ENCODE measurements at places on chromosomes 5 and 9.

DNA sequence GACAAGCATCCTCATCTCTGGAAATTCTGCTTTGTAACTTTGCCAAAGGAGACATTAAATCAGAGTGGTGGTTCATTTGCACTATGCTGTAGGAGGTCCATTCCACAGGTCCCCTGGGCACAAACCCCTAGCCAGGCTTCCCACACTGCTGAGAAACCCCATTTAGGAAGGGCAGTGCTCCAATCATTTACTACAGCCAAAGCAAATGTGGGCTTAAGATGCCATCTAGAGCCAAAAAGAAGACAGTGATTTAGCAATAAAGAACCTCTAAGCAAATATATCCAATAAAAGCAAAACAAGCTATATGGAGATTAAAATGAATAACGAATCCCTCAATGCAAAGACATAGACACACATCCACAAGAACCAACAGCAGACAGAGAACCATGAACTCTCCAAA is 129.0 kb upstream of the ALDH1B1 start:
- DNase-seq = peak; percentile 8

GRCh38 chr5:89457411-89458331 is 574.7 kb upstream of the MEF2C start:
- peak; percentile 22 for DNase-seq

DNA sequence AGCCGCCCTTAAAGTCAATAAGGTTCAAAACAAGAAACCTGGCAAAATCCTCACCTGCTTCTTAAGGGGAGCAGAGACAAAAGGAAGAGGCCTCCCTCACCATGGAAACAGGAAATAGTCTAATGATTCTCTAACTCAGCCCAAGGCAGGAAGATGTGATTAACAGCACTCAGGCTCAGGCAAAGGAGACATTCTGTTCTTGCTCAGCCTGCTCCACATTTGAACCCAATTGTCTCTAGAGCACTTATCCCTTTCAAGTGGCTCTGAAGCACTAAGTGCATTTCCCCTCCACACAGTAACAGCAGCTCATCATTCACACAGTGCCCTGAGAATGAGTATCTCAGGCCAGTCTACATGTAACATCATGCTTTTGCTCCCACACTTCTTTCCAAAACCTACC is 72.3 kb downstream of the NIPSNAP3B start:
- DNase-seq = peak; percentile 67

GRCh38 chr5:64646169-64646568 is 44.1 kb upstream of the SHISAL2B start:
- DNase-seq = no peak

GRCh38 chr5:81794226-81794625 is 43.3 kb upstream of the SSBP2 start:
- no peak for DNase-seq

DNA sequence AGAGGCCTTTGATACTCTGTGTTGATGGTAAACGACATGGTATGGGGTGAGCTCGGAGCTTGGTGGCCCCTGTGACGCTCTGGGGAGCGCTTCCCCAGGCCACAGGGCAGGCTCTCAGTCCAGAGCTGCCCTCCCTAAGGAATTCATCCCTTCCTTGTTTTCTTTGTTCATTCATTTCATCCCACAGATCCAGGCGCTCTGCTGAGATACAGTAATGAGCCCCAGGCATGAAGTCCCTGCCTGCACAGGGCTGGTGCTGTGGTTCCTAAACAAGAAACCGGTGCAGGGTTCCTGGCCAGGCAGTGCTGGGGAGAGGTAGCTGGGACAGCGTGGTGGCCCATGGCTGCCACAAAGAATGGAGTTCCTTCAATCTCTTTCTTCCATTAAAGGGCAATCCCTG is 14.4 kb downstream of the NEK6 start:
- no peak for DNase-seq

- DNase-seq = no peak
Observed at GRCh38 chr9:127360250-127360649, 36.7 kb upstream of the SLC2A8 start.

- DNase-seq = no peak
Observed at GRCh38 chr5:151483176-151483575, 35.8 kb downstream of the SLC36A1 start.

DNA sequence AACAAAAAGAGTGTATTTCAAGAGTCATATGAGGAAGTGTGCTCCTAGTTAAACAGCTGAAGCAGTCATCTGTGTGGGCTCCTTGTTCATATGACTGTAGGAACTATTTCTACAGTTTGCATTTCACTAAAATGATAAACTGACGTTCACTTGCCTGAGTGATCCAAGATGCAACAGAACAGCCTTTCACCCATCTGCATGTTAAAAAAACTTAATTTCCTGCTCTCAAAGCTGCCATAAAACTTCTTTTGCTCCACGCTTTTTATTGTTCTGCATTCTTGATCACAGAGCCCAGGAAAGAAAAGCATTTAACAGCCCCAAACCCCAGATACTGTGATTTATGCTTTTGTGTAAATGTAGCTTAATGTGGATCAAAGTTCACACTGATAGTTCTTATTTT is 43.9 kb downstream of the ZNF608 start:
- DNase-seq = no peak

GRCh38 chr5:171713152-171713551 is 72.5 kb upstream of the SMIM23 start:
- no peak for DNase-seq

DNA sequence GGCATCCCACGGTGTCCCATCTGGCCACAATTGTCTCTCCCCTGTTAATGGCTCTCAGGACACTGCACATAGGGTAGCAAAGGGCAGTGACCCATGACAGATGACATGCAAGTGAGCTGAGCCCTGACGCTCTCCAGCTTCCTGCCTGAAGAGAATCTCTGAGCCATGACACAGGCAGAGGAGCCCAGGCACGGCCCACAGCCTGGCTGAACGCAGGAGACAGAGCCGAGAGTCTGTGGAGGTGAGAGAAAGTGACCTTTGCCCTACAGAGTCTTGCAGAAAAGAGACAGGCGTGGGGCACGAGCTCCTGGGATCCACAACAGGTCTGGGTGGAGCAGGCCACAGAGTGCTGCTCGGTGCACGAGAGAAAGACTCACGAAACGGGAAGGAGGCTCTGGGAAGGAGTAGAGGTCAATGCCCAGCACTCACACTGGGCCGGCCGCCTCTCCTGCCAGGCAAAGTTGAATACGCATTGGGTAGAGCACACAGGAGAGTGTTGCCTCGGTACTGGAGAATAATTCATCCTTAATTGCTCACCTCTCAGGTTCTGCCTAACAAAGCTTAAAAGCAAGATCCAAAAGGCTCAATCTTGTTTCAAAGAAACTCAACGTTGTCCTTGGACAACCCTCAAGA is 90.3 kb downstream of the MRPL36 start:
- DNase-seq = no peak

GRCh38 chr5:25618821-25619220 is 974.0 kb upstream of the CDH10 start:
- peak; percentile 65 for DNase-seq

GRCh38 chr5:133049726-133050048 is 2.1 kb upstream of the HSPA4 start:
- peak; percentile 39 for DNase-seq

- no peak for DNase-seq
Observed at GRCh38 chr9:115850548-115851304, 302.9 kb upstream of the PAPPA start.

DNA sequence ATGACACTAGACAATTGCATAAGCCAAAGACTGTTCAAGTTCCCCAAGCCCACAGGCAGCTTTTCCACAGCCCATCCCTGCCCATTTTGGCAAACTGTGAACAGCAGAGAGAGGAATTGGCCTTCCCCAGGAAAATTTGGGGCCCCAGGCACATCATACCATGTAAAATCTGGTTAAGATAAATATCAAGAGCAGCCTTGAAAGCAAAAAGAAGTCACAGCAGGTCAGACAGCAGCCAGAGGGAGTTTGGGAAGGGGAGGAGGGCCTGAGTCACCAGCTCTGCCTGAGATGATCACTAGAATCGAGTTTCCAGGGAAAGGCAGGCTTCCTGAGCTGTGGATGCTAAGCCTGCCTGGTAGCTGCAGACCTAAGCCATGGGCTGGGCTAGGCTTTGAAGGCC is 179.2 kb downstream of the RFK start:
- no peak for DNase-seq

GRCh38 chr9:34382054-34382453 is 5.4 kb upstream of the MYORG start:
- DNase-seq = no peak

- no peak for DNase-seq
Observed at GRCh38 chr9:129078691-129079503, 2.0 kb upstream of the DOLPP1 start.

DNA sequence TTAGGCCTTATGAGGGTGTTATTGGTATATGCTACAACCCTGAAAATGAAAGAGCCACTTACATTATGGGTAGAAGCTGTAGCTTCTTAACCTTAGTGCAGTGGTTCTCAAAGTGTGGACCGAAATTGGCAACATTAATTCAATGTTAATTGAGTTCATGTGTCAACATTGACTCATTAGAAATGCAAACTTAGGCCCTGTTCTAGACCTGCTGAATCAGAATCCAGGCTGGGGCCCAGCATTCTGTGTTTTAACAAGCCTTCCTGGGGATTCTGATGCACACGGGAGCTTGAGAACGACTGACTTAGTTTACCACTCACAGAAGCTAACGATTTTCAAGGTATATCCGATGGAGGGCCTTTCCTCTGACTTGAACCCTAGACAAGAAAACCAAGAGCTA is 7.3 kb downstream of the VLDLR start:
- DNase-seq = no peak

Data from NCI-H748 treated with DMSO at 0.1 percent for 48 hours (cell line).